ENCODE measurements at places on chromosomes 2 and 18.

GRCh38 chr18:31686986-31687928, 2.9 kb upstream of the B4GALT6 start:
- H3K4me1 ChIP-seq: peaks cover 18% of the 10 kb centered on the region
- no peaks in the 10 kb centered on the region for H3K27me3 ChIP-seq
- H3K36me3 ChIP-seq: no peaks in the 10 kb centered on the region
- DNase-seq: no peak

- no peaks in the 10 kb centered on the region for H3K36me3 ChIP-seq
- no peaks in the 10 kb centered on the region for H3K27me3 ChIP-seq
- peaks cover 17% of the 10 kb centered on the region for H3K4me1 ChIP-seq
Measured at GRCh38 chr2:36734304-36734703, 37.8 kb downstream of the VIT start.

- no peak overlapping the region for H3K27ac ChIP-seq
- no peaks in the 10 kb centered on the region for H3K27me3 ChIP-seq
- peaks cover 21% of the 10 kb centered on the region for H3K36me3 ChIP-seq
- H3K4me1 ChIP-seq: peaks cover 5% of the 10 kb centered on the region
Measured at GRCh38 chr2:231152800-231153557, 28.1 kb upstream of the HTR2B start.

DNA sequence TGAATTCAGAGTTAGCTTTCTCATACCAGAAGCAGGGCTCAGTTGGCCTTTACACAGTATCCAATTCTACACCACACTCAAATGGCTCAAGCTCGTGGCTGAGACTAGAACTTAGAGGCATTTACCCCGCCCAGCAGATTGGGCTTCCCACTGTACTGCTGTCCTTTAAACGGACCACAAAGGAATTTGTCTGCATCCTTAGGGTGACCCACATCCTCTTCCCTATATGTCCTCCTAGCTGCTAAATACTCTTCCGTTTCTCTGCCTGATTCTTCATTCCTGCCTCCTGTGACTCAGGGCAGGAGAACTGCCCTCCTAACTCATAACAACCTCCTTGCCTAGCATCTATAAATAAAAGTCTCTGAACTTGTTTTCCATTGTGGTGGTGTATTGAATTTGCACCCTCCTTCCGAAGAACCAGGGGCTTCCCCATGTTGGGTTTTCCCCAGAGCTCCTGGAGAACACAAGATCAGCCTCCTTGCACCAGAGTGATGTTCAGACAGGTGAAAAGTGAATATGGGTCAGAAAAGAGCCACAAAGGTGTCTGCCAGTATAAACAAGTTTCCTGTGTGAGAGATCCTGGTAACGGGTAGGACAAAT, 32.0 kb upstream of the MC4R start:
- H3K4me3 ChIP-seq: no peak overlapping the region
- no peaks in the 10 kb centered on the region for H3K27me3 ChIP-seq
- no peak overlapping the region for H3K27ac ChIP-seq
- DNase-seq: no peak

All from vagina (tissue), 2 donors.